Skin of body (tissue), 3 donors: ENCODE measurements at places on chromosomes 6 and 20. TPM values are rescaled to one million over a fixed set of nuclear protein-coding genes. Genes with fewer than 3 reads are reported as not detected.
A peak's percentile ranks its signal among the peaks of the same experiment; 100 is the strongest.

The TSBP1 gene
- not detected for total RNA-seq

DNA sequence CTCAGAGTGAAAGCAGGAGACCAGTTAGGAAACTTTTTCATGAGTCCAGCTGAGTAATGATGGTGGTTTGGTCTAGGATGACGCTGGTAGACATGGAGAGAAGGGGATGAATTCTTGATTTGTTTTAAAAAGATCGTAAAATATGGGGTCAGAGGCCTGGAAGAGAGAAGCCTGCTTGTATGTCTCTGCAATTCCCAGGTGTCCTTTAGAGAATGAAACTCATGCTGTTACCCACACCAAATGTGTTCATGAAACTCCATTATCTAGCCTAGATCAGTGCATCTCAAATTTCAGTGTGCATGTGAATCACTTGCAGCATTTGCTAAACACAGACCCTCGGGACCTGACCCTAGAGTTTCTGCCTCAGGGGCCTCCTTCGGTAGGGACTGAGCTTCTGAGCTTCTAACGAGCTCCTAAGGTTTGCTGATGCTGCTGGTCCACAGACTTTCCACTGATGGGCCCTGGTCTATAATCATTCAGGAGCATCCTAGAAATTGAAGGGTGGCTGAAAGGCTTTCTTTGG is 302.0 kb upstream of the PLCB4 start:
- no peak for DNase-seq

The C6orf15 gene
- 4.7 TPM for total RNA-seq

DNA sequence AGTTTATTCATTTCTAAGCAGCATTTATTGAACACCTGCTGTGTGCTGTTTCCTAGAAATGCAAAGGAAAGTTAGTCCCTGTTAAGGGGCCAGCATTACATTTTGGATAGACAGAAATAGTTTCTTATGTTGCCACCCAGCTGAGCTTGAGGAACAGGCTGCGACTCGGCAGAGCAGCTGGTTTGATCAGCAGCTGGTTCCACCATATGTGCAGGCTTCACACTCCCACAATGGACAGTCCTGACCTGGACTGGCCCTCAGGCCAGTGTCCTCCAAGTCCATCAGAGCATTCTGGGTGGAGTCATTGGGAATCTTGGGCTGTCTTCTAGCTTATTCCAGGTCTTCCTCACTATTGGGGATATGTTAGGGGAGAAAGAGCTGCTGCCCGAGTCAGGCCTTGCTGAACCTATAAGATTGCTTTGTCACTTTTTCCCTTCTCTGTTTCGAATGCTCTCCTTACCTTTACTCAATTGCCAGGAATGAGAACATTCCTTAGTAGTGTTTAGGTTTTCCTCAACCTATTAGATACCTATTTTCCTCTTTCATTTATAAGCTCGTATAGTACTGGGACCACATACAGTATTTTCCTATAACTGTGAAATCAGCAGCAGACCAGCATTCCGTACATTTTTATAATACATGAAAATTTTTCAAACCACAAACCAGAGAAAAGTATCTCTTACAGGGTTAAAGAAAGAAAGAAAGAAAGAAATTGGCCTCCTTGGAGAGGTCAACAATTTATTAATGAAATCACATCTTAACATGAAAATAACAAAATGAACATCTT is 203.0 kb downstream of the FARS2 start:
- DNase-seq, result no peak

DNA sequence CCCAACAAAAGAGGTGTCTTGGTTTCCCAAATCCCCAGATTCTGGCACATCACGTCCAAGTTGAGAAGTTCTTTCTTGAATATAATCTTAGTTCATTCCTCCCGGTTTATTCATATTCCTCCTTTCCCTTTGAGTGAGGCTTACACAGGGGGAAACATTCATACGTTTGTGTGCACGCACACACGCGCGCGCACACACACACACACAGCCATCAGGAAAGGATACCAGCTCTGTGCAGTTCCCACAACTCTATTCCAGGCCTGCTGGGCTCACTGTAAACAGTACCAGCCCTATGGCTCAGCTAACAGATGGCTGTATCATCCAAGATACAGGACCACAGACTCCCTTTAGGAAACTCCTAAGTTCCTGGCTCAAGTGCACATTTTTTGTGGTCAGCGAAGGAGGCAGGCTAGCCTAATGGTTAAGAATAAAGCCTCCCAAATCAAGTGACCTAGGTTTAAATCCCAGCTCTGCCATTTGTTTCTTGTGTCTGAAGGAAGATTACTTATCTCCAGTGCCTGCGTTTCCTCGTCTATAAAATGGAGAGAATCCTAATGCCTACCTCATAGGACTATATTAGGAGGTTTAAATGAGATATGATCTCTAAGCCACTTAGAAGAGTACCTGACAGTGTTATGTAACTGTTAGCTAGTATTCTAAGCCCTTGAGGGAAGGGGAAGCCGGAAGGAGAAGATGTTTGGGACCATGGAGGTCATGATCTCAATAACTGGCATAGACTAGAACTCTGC is 3.7 kb upstream of the TAF8 start:
- no peak for DNase-seq

DNA sequence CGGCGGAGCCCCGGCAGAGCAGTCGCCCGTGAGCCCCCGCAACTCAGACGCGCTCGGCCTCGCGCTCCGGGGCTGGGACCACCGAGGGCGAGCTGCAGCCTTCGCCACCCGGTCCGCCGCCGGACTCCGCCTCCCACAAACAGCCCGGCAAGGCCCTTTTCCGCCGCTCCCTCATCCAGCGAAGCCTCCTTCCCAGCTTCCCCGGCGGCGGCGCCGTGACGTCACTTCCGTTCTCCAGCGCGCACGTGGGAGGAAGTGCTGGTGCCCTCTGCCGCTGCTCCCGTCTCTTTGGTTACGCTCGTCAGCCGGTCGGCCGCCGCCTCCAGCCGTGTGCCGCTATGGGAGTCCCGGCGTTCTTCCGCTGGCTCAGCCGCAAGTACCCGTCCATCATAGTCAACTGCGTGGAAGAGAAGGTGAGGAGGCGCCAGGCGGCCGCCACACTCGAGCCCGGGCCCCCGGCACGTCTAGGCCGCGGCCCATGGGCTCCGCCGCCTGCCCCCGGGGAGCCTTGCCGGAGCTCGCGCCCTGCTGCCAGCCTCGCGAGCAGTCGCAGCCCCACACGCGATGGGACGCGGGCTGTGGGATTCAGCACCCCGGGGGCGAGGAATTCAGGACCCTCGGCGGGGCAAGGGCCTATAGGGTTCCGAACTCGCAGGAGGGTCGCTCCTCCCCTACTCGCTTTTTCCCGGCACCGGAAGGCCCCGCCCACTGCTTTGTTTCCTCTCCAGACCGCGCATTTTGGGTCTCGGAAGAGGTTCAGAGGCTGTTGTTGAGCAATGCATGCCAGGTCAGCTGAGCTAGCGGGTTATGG is at the start of gene XRN2:
TSS of gene XRN2 (plus strand) at position 271 of the 811 bp plus-strand sequence. CDS start at position 339, 68 bp downstream.
- peak; percentile 80 for DNase-seq

- no peak for DNase-seq
Measured at GRCh38 chr20:38680500-38681306, 43.6 kb upstream of the SLC32A1 start.

The RIMS4 gene
- 1.3 TPM for total RNA-seq

The ASIP gene
- total RNA-seq, result 7.6 TPM

DNA sequence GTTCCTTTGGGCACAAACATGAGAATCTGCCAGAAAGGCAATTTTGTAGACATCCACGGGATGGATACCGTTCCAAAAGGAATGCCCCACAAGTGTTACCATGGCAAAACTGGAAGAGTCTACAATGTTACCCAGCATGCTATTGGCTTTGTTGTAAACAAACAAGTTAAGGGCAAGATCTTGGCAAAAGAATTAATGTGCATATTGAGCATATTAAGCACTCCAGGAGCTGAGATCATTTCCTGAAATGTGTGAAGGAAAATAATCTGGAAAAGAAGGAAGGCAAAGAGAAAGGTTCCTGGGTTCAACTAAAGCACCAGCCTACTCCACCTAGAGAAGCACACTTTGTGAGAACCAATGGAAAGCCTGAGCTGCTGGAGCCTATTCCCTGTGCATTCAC is 103.9 kb upstream of the ARG1 start:
- DNase-seq, result peak; percentile 44

DNA sequence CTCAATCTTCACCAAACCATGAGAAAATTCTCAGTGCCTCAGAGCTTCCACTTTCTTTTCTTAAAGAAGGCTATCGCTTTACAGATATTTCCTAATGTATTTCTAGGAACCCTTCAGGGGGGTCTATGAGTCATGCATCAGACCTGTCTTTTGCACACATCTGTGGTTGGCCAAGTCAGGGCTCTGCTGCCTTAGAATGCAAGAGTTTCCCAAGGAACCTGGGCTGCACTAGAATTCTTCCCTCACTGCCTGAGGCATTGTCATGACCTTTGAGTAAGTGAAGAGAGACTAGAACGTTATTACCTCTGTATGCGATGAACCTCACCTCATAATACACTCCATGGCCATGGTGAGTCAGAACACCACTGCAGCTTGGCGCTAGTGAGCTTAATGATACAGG is 365.0 kb upstream of the ID4 start:
- DNase-seq, result no peak

DNA sequence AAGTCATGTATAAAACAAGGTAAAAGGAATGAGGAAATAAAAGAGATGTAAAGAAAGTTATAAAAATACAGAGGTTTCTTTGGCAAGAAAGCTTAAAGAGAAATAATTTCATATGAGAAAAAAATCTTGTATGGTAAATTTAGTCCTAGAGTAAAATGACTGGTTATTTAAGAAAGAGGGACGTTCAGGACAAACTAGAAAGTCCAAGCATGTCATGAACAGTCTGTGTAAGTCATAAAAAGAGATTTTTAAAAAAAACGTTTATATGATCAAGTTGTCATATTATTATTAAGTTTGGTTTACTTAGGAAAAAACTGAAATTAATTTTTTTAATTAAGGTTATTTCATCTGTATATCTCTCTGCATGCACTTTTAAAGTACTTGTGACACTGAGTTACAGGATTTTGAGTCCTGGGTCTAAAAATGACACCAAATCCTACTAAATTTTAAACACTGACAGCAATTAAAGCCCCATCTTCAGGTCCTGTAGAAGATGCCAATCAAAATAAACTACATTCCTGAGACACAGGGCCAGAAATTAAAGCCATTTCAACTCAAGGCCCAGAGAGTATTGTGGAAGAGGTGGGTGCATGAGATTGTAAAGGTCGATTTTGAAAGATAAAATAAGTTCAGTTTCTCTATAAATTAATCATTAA is 62.4 kb downstream of the AGPAT4 start:
- no peak for DNase-seq

The TCF21 gene
- not detected for total RNA-seq

The GSS gene
- 26.5 TPM for total RNA-seq

DNA sequence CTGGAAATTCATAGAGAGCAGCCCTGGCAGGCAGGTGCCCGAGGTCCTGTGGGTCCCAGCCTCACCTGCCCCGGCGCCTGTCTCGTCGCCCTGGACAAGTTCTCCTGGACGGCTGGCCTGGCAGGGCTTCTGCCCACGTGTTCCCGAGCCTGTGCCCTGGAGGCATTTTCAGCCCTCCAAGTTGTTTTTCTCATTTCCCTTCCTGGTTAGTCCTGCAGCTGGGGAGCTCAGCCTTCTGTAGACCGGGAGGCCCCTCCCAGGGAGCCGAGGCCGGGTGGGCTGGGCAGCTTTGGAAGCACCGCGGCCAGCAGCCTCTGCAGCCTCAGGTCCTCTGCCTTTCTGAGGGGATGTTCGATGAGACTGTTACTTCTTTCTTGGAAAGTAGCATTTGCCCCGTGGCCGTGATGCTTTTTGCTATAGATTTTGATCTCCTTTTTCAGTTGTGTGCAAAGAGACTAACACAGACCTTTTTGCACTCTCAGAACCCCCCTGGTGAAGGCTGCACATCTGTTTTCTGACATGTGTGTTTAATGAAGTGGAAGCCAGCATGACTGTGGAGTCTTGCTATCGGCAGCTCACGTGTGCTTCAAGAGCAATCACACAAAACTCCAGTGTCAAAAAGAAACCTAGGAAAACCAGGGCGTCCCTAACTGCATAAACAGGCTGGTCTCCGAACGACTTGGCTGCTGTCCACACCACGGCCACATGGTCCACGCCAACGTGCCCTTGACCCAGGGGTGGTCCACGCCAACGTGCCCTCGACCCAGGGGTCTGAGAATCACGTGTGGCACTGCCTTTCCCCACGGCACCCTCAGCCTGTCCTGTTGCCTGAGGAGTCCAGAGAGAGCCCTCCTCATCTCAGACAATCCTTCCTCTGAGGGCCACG is 207.5 kb downstream of the SMOC2 start:
- peak; percentile 23 for DNase-seq

DNA sequence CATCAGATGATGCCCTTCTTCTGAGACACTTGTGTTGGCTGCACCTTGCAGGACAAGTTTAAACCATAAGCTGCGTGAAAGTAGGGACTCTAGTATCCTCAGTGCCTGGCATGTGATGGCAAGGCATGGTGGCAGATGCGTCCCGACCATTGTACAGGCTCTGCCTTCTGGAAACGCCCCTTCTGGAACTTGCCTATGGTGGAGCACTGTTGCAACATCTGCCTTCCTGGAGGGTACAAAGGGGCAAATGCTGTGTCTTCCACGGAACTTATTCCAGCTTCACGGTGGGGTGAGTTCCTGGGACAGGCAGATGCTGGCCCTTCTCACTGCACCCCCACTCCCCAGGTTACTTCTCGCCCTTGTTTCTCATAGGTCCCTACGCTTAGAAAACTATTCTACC is 232.8 kb downstream of the THBS2 start:
- DNase-seq, result no peak

The HLA-DRB1 gene
- total RNA-seq, result 20.7 TPM

DNA sequence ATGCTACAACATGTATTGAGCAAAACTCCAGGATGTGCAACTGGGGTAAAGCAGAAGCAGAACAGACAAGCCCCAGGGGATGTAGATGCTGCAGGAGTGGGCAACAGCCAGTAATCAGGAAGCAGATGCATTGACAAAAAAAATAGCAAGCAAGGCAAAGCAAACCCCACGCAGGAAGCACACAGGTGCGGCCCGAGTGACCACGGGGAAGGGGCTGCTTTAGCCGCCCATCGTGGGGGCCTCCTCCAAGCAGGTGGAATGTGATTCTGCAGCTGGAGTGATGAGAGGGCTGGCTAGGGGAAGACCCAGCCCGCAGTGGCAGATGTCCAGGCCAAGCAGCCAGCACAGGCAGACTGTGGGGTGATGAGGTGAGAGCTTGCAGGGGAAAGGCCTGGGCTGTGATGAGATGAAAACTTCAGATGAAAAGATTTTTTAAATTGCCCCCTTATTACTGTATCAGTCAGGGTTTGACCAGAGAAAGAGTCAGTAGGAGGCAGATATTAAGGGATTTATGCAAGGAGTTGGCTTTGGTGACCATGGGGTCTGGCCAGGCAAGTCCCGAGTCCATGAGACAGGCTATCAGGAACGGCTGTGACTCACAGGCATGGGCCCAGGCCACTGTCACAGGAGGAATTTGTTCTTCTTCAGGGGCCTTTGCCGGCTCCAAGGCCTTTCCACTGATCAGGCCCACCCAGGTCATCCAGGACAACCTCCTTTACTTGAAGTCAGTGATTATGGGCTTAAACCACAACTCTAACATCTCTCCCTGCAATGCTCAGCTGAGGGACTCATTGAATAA is 207.6 kb downstream of the ANKRD60 start:
- DNase-seq, result no peak
